Esophagus mucosa (tissue), 1 donor: ENCODE measurements at places on chromosomes 7 and 10. TPM values are rescaled to one million over a fixed set of nuclear protein-coding genes. Genes with fewer than 3 reads are reported as not detected.
A peak's percentile ranks its signal among the peaks of the same experiment; 100 is the strongest.

CARD11 gene
- total RNA-seq = 0.80 TPM

PON3 gene
- total RNA-seq = 2.0 TPM

PHYHIPL gene
- not detected for total RNA-seq

HYAL4 gene
- not detected for total RNA-seq

DNA sequence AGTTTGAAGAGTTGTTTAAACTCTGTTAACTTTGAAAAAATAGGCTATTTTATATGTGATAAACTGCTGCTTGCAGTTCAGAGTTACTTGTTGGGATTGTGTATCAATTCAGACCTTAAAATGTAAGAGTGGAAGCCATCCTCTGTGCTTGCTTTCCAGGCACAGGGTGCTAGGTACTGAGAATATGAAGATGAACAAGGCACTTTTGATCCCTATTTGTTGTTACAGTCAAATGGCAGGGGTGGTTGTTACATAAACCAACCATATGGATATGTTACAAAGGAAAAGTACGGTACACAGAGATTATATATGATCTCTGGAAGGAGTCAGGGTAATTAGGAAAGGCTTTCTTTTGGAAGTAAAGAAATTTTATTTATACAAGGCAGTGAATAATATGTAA is 63.8 kb downstream of the REEP3 start:
- ATAC-seq = no peak

- ATAC-seq = no peak
These were observed 23.0 kb upstream of the MSS51 start for GRCh38 chr10:73456187-73456890.

GRCh38 chr10:114876602-114877300 is 55.2 kb downstream of the FHIP2A start:
- peak; percentile 92 for ATAC-seq

- no peak for ATAC-seq
These were observed 111.0 kb downstream of the TRIL start for GRCh38 chr7:28847176-28847575.

DNA sequence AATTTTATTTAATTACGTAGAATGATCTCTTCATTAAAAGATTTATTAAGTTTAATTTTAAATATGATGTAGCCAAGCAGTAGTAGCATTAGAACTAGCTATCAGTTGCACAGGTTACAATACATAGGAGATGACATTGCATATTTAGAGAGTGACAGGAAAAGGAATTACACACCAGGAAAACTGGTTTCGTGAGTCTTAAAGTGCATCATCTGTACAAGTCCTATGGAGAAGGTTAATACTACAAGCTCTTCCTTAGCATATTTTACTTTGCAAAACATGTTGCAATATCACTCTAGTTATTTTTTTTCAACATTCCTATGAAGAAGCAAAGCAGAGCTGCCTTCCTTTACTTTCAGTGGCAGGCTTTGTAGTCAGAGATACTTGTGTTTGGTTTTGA is 20.2 kb upstream of the SEM1 start:
- peak; percentile 80 for ATAC-seq

DNA sequence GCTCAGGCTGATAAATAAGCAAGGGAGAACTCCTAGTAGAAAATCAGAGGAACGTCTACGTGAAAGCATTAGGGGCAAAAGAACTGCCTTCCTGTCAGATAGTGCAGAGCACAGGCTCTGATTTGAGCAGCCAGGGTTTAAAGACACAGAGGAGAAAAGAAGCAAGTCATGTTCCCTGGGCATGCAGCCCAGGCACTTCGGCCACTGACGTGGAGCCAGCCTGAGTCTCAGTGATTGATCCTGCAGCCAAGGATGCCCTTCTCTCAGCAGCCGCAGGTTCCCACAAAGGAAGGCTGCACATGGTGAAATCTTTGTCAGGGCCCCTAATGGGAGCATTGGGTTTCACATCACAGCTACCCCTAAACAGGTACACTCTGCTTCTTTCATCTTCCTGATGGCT is 161.7 kb upstream of the HPS1 start:
- ATAC-seq = no peak

GRCh38 chr7:94374721-94375566 is 19.8 kb upstream of the COL1A2 start:
- no peak for ATAC-seq

DNA sequence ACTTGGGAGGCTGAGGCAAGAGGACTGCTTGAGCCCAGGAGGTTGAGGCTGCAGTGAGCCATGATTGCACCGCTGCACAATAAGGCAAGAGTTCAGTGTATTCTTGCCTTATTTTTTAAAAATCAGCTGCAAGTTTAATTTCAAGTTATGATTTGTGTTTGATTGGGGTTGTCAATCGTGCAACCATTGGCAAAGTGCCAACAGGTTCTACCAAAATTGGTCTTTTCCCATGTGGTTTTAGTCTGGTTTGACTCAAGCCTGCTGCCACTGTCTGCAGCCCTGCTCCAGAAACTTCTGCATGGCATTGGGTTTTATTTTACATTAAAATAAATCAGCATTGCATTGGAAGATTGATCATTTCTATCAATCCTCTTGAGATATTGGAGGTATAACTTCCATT is 72.7 kb downstream of the PTPRE start:
- ATAC-seq = no peak

DNA sequence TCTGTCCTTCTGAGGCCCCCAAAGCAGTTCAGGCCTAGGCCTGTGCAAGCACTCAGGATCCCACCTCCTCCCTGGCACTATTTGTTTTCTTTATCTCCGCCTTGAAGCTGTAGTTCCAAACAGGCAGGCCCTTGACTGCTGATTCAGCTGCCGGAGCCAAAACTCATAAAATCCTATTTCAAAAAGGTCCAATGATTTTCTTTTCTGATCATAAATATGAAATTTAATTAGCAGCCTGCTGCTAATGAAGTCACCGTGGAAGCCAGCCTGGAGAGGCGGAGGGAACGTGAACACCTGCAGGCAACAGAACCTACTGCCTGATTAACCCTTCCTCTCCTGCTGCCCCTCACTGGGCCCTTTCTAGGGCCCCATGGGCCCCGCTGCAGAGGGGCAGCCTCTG is 60.1 kb downstream of the CARD11 start:
- no peak for ATAC-seq

DNA sequence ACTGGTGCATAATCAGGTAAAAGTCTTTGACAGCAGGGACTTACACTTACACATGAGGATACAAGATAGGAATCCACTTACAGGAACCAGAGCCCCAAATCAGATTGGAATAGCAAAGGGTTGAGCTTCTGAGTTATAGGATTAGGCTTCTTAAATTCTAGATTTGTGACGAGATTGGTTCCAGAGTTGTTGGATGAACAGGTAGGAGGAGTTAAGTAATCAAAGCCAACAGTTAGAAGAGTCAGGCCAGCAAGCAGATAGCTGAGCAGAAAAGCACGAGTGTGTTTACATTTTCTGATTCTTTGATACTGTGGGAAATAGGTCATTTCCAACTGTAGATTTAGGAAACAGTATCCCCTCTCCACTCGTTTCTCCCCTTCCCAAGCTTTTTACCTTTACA is 167.0 kb downstream of the MDFIC start:
- ATAC-seq = no peak

GRCh38 chr7:108614896-108615295 is 45.2 kb downstream of the DNAJB9 start:
- ATAC-seq = no peak

GRCh38 chr7:19932549-19933249 is 159.3 kb upstream of the TMEM196 start:
- ATAC-seq = no peak

DNA sequence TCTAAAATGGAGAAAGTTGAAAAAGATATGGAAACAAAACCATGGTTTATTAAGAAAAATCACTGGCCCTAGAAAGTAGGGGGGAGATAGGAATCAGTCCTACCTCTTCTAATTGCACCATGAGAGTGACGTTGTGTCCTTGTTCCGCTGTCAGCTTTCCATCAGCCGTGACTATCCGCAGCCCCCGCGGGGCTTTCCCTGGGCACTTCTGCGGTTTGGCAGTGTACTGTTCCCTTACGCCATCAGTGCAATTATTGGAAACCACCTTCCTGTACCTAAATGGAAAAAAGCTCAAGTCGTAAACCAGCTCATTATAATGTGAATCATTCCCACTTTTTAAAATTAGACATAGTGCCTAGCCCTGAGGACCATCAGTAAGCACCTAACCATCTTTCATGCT is 512.2 kb downstream of the SORCS1 start:
- ATAC-seq = no peak

- ATAC-seq = no peak
These were observed 252.7 kb upstream of the FERD3L start for GRCh38 chr7:19397911-19398310.

GRCh38 chr7:42448901-42449300 is 211.9 kb upstream of the GLI3 start:
- no peak for ATAC-seq

- no peak for ATAC-seq
These were observed 61.3 kb downstream of the SKIDA1 start for GRCh38 chr10:21464134-21464533.

GRCh38 chr7:157499121-157499834 is 162.5 kb downstream of the DNAJB6 start:
- no peak for ATAC-seq

DNA sequence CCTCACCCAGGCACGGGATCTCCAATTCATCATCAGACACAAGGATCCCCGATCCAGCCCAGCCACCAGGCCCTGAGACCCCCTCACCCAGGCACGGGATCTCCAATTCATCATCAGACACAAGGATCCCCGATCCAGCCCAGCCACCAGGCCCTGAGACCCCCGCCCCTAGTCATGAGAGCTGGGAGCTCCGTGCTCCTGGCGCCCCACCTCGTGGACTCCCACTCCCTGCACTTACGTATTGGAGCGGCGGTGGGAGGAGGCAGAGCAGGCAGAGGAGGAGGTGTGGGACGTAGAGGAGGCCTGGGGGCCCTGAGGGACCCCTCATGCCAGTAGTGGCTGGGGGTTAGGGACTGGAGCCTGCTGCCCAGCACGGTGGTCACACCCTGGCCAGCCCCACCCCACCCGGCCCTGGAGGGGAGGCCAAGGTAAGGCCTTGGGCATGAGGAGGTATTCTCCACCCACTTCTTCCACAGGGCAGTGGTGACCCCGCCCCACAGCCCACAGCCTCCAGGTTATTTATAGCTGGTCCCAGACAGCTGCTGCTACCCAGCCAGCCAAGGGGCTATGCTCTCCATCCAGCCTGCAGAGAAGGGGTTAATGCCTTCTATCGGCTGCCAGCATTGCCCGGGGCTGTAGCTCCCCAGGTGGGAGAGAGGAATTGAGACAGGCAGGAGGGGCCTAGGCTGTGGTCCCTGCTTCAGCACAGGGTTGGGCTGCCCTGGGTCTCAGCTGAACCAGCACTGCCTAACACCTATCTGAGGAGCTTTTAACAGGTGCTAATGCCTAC is 17.6 kb upstream of the CRHR2 start:
- ATAC-seq = no peak

DNA sequence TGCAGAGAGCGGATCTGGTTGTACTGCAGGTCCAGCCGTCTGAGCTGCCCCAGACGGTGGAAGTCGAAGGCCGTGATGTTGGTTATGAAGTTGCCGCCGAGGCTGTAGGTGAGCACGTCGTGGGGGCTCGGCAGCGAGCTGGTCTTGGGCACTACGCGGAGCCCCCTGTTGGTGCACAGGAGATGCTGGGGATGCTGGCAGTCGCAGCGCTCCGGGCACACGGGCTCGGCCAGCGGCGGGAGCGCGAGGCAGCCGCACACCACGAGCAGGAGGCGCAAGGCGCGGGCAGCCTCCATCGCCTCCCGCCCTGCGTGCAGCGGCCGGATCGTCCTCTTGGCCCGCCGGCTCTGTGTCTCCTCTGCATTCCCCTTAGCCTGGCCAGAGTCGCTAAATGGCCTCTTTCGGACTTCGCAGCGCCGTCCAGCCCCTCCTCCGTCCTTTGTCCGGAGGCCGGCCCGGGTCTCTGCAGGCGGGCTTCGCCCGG is 337 bp downstream of the TRIL start:
- no peak for ATAC-seq

DNA sequence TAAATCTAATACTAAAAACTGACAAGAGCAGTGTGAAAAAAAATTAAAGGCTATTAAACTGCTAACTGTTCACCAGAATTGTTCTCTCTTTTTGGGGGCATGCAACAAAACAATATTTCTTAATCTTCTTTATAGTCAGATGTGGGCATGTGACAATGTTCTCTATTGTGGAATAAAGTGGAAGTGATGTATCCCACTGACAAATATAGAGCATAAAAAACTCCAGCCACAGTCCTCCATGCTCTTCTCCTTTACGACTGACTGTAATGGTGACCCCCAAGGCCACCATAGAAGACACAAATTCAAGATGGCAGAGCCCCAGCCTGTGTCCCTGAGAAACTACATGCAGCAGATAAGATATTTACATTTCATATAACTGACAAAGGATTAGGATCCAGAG is 11.6 kb upstream of the CCDC6 start:
- no peak for ATAC-seq

- no peak for ATAC-seq
These were observed 753 bp downstream of the CAMK2B start for GRCh38 chr7:44324481-44325200.

GRCh38 chr7:41222746-41223145 is 480.1 kb downstream of the INHBA start:
- peak; percentile 68 for ATAC-seq

DNA sequence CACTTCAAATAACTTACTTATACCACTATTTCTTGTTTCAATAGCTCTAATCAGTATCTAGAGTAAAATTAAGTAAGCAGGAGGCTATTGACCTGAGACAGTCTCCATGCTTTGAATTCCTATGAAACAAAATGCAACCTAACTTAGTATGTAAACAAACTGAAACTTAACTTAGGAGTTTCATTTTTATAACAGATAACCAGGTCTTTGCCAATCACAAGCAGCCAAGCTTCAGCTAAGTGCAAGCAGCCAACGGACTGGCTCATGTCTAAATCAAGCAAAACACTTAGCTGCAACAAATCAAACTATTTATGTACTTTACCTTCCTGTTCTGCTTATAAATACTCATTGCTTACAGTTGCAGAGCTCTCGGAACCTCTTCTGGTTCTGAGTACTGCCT is 4.4 kb upstream of the GSTK1 start:
- no peak for ATAC-seq

- ATAC-seq = no peak
These were observed 209.7 kb upstream of the TMEM196 start for GRCh38 chr7:19982841-19983835.
